CD4-positive, alpha-beta T cell (primary cell): ENCODE measurements at places on chromosomes 13 and 19.
A peak's percentile ranks its signal among the peaks of the same experiment; 100 is the strongest.

DNA sequence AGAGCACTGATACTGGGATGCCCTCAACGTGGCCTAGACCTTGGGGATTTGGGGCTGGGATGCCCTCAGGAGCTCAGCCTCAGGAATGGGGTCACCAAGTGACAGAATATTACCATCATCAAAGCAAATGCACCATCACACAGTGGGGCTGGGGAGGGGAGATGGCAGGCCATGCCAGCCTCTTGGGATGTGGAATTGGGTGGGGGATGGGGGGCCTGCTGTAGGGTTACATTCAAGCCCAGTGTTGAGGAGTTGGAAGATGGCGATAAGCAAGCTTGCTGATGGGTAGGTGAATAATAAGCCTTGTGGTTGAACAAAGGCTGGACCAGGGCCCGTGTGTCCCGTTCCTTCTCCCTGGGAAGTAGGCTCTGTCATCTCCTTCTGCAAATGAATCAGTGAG is 69.1 kb upstream of the GPR12 start:
- no peak for DNase-seq

GRCh38 chr13:97478247-97478646 is 44.3 kb downstream of the RAP2A start:
- DNase-seq = no peak

GRCh38 chr13:104641309-104641708 is 1575.1 kb upstream of the SLC10A2 start:
- DNase-seq = no peak

DNA sequence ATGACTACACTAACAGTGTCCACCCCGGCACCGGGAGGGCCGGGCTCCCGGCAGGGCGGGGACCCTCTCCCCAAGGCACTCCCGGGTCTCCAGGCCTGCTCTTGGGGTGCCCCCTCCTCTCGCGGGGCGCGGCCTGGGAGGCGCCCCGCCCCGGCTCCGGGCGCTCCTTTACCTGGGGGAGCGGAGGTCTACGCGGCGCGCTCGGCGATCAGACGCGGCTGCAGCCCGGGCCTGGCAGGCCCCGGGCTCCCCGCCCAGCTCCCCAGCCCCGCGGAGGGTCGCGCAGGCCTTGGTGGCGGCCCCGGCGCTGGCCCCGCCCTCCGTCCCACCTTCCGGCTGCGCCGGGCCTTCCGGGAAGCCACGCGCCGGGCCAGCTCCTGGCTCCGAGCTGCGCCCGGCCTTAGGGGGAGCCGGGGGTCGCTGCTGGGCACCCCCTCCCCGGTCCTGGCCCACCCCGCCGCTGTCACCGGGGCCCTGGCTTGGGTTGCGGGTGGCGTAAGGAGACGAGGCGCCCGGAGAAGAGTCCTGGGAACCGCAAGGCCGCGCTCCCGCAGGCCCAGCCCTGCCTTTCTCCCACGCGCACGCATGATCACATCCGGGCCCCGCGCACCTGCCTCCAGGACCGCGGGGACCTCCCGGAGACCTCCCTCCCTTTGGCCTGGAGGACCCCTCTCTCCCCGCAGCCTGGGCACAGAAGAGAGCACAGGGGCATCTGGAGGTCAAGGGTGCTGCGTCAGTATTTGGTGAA is at the start of gene C19orf12:
C19orf12 (minus strand) TSS at position 309 of the 748 bp plus-strand sequence. CDS start 6,848 bp downstream, outside the sequence.
- peak; percentile 29 for DNase-seq

DNA sequence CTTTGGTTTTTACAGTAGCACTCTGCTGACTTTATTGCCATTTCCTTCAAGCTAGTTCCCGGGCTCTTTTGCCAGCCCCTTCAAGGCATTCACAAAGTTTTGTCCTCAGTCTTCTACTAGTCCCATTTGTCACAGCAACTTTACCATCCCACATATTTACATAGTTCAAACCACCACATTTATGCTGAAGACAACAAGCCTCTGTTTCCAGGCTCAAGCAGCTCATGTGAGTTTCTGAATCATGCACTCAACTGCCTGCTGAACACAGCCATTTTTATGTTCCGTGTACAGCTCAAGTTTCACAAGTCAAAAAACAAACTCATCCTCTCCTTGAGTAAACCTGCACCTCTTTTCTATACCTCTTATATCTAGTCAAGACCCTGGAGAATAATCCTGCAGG is 977.0 kb upstream of the SLC10A2 start:
- DNase-seq = no peak

DNA sequence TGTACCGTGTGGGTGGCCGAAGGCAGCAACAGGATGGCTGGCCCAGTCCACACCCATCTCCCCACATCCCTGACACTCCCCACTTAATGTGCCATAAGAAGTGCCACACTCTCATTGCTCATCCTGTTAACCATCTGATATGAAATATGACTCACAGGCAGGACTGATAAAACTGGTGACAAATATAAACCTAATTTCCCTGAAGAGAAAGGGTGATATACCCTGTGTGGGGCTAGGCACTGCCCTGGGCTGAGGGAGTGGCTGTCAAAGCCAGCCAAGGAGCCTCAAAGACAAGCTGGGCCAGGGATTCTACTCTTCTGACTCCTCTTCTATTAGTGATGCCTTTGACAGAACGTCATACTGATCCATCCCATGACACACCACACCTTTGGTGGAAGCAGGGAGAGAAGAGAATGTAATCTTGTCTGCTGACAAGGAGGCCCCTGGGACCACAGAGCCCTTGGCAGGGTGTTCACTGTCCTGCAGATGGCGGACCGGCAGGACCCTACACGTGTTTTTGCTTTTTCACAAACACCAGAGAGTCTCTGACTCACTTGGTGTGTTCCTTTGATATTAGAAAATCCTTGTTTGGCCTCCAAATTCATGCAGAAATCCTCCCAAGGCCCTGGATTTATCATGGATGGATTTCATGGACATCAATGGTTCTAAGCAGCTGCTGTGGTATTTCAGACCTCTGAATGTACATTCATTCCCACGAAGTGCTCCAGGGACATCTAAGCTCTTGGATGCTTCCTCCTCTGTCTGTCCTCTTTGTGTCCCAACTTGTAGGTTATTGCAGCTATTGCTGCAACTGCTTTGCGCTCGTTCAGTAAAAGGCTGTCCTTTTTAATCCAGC is 98.0 kb upstream of the WASF3 start:
- DNase-seq = no peak

DNA sequence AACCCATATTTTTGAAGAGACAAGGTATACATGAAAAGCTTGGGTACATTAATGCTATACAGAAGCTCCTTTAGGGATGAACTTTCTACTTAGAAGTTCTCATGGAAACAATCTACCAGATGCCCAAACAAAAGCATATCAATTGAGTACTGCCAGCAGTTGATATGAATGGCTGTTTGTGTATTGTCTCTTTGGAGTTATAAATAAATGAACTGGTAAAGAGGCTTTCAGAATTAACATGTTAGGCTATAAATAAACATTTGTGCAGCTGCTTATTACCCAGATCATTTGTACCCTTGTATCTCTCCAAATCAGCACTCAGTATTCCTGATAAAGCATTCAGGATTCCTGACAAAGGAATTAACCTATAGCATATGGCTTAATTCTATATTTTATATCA is 418.9 kb downstream of the FGF14 start:
- DNase-seq = no peak

DNA sequence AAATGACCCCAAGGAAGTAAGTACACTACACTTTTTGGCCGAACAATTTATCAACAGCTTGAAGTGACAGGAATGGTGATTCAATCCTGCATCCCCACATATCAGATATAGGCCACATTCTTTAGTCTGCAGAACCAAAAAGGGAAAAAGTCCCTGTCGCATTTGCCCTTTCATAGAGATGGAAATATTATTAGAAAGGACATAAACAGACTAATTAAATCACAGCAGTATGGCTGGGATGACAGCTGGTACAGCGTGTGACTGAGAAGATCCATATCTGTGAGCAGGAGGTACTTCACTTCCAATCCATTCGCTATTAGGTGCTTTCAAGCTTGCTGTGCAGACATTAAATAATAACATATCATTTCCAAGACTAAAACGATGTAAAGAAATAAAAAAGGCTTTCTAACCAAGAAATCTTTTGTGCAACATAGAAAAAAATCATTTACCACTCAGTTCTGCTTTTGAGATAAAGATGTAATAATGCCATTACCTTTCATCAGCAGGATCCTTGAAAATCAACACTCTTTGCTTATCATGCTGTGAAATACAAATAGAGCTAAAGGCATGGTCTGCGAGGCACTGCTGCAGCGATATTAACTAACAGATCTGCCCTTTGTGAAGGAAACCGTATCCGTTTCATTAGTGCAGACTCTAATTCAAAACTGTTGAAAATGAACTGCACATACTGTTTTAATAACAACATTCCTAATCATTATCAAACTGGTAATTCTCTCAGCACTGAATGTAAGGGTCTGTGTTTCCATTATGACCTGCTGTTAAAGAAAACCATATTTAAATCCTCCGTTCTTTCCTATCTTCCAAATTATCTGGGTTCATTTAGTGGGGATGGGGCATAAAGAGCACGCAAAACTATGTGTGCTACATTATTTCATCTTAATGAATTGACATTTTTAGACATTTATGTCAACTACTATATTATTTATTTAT is 245.6 kb downstream of the DACH1 start:
- no peak for DNase-seq

GRCh38 chr19:57242821-57243220 is 2.4 kb downstream of the ZNF805 start:
- DNase-seq = no peak

GRCh38 chr13:103287659-103288058 is 221.4 kb upstream of the SLC10A2 start:
- DNase-seq = no peak

GRCh38 chr13:99980824-99981734 is 505 bp upstream of the ZIC2 start:
- no peak for DNase-seq

DNA sequence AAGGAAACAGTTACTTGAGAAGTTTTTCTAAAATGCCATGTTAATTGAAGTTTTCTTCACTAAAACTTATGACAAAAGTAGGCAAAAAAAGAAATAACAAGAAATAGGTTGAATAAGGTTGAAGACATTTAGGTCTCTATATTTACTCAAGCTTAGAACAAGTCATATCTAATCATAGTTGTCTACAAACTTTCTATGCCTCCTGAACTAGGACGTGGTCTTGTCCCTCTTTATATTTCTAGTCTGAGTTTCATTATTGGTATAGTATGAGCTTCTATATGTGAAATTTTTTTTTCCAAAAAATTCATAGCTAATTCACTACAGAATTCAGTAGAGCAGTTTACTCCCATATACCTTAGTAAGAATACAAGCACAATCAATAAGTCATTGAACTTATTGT is 836.4 kb downstream of the SLITRK6 start:
- DNase-seq = no peak

GRCh38 chr13:102679449-102680132 is 15.3 kb downstream of the METTL21C start:
- DNase-seq = no peak

DNA sequence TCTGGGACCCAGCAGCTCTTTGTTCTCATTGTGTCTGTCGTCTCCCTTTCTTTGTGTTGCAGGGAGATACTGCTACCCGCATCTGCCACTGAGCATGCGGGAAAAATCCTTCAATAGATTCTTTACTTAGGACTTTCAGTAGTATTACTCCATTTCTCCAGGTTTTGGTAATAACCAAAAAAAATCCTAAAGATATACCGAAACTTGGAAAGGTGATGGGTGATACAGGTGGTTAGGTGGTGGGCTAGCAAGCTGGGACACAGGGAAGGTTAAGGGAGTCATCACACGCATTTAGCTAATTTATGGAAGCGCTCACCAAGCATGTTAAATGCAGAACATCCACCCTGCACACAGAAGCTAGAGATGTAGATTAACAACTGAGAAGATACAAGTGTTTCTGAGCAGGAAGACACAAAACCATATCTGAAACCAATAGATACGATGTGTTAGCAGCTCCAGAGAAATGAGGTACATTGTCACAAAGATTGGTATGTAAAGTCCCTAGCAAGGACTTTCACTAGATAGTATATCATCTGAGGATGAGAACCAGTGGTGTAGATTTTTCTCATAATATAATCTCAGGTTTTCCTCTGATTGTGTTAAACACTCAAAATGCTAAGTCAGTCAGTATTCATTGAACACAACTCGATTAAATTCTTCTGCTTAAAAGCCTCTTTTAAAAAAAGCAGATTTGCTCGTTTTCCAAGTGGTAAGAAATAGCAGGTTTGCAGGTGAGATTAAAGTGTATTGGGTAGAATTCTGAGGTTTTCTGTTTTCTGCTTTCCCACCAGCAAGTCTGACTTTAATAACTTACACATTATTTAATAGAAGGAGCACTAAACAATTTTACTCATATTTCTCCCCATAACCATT is 1.2 kb upstream of the SLAIN1 start:
- no peak for DNase-seq

GRCh38 chr19:42158926-42159325 is 26.7 kb upstream of the POU2F2 start:
- DNase-seq = no peak

- no peak for DNase-seq
Observed at GRCh38 chr19:50331221-50331993, 2.2 kb upstream of the KCNC3 start.

DNA sequence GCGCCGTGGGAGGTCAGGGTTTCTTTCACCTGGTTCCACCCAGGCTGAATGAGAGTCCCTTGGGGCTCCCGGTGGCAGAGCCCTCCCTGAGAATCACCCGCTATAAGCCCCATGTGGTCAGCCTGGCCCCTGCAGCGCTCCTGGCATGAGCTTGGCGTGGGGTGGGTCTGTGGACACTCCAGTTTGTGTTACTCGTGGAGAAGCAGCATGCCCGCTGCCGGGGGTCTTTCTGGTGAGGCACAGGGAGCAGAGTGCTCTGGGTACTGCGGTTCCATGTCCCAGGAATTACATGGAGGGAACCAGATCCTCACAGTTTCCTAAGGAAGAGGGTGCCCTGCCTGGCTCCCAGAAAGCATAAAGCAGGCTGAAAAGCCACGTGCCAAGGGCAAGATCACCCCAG is 62.2 kb downstream of the SMARCA4 start:
- DNase-seq = no peak

DNA sequence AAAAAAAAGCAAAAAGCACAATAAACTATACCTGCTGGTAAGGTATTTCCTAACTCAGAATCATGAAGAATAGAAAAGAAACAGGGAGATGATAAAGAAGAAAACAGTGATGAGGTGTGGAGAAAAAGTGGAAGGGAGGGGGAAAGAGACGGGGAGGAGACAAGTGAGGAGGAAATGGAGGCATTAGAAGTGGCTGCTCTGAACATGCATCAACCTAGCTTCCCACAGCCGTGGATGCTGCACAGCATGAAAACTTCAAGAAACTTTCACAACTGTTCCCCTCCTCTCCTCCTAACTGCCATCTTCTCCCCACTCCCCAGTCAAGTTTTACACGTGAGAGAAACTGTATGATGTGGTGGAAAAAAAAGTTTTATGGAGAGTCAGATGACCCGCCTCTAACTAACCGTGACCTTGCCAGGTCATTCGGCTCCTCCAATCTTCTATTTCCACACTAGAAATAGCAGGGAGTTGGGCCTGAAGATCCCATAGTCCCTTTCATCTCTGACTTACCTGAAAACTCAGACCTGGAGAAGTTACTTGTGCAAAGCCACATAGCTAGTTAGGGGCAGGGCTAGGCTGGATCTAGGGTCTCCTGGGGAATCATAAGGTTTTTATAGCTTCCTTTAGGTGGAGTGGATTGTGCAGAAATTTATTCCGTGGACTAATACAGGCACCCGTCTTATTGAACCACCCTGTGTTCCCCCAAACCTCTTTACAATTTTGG is 461.9 kb downstream of the KLF5 start:
- peak; percentile 33 for DNase-seq
